ENCODE measurements at places on chromosomes 4 and X.

GRCh38 chr4:89483833-89484232, 176.2 kb upstream of the GPRIN3 start:
- no peak for DNase-seq

- DNase-seq = no peak
Observed at GRCh38 chr4:77578145-77578544, 27.5 kb upstream of the CXCL13 start.

GRCh38 chr4:105191621-105192210, 45.0 kb downstream of the TET2 start:
- DNase-seq = no peak

DNA sequence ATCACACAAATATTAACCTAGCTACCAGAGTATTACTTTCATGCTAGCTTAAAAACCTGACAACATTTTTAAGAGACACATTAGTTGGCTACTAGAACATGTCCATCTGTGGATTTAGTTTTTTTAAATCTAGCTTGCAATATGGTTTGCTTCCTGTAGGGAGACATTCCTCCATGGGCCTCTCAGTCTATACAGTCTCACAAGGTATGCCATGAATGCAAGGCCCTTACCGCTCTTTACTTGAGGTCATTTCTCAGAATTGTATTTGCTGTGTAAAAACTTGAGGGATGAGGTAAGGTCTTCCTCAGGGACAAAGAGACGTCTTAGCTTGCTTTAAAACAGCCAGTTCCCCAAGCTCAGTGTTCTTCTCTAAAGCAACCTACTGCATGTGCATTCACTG, 26.9 kb downstream of the UBA6 start:
- no peak for DNase-seq

DNA sequence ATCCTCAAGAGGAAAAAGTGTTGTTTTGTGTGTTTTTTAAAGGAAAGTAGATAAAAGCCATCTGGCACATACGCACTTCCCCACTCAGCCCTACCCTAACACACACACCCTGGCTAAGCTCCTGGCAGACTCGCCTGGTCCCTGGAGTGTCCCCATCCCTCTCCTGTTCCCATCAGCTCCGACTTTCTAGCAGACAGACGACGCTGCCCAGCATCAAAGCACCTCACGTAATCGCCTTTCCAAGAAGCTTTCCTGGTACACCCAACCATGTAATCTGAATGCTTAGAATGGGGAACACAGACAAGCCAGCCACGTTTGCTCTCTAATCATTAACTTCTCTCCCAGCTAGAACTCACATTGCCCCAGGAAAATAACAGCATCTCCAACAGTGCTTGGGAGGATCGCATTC, 116.2 kb downstream of the AFAP1 start:
- DNase-seq = no peak

Measured in NCI-H1092 (cell line).